ENCODE measurements at places on chromosomes 1 and 21.

DNA sequence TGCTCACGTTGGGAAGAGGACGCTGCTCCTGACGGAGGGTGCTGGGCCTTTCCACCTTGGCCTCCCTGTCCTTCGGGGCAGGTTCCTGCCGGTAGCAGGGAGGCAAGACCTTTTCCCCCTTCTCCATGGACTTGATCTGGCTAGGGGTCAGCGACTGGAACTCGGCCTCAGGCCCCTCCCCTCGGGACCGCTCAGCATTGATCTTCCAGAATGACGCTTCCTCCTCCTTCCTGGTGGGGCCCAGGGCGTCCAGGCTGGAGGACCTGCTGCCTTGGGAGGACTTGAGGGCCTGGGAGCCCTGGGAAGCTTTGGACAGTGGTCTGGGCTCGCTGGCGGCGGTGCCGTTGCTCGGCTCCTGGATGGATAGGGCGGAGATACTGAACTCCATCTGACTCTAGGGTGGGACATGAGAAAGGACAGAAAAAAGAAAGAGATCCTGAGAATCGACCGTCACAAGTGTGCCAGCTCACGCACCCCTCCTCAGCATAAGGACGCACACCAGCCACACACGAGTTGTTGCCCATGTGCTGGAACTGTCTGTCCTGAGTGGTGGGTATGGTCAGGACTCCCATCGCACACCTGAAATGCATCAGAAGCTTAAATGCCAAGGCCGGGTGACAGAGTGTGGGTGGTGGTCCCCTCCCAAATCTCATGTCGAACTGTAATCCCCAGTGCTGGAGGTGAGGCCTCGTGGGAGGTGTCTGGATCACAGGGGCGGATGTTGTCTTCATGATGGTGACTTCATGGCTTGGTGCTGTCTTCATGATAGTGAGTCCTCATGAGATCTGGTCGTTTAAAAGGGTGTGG lies 24.6 kb downstream of the C1orf198 start:
- DNase-seq: no peak

- no peak for DNase-seq
Observed at GRCh38 chr1:57860931-57861565, 437.2 kb upstream of the DAB1 start.

DNA sequence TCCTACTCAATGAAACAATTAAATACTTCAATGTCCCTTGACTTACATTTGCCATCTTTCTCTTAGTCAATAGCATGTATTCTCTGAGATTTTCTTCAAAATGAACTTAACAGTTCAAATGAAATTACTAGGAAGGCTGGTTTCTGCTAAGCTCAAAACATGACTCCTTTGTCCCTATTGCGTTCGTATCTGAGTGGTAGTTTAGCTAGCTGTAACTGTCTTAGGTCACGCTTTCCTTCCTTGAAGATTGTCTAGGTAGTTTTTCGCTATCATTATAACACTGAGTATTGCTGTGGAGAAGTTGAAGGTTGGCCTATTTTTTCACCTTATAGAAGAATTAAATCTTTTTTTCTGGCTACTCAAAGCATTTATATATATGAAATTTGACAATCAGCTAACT lies 1535.2 kb downstream of the PLA2G4A start:
- DNase-seq: no peak

DNA sequence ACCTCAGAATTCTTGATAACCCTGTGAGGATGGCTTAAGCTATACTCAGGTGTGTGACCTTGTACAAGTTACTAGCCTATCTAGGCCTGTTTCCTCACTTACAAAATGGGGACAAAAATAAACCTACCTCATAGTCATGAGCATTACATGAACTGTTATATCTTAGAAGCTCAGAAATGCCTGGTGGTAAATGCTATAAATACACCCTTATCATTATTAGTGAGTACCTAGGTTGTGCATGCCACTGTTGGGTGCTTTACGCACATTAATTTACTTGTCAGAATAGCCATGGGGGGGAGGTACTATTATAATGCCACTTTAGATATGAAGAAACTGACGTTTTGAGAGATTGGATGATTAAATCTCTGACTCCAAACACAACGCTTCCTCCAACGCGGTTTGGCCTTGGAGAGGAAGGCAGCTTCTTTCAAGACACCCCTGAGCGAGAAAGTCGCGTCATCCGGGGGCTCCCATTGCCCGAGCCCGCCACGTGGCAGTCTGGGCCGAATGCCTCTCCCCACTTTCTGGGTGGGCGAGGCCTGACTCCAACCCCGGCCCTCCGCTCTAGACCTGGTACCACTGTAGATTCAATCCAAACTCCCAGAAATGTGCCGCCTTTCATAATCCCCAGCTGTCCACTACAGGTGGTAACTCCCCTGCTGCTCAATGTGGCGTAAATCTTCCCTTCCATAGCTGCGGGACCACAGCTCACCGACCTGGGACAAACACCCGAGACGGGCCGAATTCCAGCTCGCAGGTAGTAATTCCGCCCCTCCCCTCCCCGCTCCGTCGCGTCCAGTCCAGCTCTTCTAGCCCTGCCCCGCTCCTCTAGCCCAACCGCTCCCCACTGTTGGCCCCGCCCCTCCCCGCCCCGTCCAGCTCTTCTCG lies 771 bp upstream of the RAD54L start:
- DNase-seq: no peak

- DNase-seq: no peak
Observed at GRCh38 chr1:201713086-201713810, 115.7 kb upstream of the IPO9 start.

GRCh38 chr1:214698559-214698958 lies 95.6 kb downstream of the CENPF start:
- DNase-seq: no peak

DNA sequence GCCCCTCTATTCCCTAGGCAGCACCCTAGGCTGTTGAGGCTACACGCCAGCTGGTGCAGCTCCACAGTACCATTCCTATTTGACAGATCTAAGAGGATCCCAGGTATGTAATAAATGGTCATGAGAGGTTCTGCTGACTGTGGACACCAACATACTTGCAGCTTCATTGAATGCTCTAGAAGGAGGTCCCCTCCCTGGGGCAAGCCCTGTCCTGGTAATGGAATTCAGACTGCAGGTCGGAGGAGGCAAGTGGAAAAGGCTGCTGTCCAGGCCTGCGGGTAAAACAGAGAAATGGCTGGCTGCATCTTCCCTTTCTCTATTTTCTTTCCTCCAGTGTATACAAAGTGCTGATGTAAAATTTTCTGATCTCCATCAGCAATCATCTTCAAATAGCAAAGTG lies 66.1 kb upstream of the ZNF648 start:
- no peak for DNase-seq

DNA sequence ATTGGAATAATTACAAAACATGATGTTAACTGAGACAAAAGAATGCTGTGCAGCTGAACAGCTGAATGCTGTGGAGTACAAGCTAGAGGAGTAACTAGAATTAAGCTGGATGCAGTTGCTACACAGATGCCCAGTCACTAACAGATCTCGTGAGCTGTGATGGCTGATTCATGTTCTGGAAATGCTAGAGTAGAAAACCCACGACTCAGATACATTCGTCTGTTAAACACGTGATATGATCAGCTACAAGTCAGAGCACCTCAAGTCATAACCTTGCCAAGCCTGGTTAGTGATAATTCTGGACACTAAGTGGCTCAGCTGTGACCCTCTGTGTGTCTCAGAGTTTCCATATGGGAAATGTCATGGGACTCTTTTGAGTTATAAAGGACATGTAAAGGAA lies 89.7 kb upstream of the ESRRG start:
- DNase-seq: no peak

DNA sequence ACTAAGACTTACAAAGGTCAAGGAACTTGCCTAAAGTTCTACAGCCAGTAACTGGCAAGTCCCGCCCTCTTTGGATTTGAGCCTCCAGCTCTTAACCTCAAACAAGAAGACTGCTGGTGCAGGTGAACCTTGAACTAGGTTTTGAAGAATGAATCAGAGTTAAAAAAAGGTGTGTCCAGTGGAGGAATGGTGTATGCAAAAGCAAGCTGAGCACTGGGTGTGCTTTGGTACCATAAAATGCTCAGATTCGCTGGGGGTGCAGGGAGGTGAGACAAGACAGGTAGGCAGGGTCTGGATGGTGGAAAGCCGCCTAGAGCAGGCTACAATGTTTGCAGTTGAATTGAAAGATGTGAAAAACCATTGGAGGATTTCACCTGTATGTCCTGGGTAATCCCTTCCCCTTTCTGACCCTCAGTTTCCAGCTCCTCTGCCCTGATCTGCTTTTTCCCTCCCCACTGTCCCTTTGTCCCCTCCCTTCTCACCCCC lies 39.8 kb downstream of the FOXD2 start:
- no peak for DNase-seq

DNA sequence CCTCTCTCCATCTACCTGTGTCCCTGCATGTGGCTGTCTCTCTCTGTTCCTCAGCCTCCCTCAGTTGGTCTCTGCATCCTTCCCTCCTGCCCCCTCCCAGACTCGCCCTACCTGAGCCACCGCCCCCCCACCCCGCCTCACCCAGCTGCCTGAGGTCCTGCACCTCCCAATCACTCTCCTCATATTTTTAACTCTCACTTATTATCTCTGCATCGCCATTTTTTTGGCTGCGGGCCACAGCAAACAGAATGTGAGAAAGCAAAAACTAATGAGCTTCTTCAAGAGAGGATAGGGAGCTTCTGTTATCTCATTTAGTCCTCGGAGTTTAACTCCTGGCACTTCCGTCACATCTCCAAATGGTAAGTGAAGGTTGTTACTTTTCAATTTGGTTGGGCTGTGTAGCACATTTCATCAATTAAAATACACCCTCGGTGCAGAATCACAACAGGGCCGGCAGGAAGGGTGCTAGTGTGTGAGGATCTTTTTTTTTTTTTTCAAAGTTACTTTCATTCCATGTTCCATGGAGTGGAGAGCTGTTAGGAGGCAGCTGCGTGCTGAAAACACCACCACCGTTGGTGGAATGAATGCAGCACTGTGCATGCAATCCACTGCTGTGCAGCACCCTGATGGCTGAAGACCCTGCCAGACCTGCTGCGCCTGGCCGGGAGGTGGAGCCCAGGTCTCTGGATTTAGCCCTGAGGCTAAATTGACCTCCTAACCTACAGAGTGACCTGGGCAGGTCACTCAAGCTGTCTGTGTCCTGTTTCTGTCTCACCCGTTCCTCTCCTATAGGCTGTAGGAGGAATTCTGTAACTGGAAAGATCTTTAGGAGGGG lies 157.2 kb upstream of the NFIA start:
- DNase-seq: no peak

GRCh38 chr1:162475539-162476185 lies 22.0 kb upstream of the UHMK1 start:
- no peak for DNase-seq

DNA sequence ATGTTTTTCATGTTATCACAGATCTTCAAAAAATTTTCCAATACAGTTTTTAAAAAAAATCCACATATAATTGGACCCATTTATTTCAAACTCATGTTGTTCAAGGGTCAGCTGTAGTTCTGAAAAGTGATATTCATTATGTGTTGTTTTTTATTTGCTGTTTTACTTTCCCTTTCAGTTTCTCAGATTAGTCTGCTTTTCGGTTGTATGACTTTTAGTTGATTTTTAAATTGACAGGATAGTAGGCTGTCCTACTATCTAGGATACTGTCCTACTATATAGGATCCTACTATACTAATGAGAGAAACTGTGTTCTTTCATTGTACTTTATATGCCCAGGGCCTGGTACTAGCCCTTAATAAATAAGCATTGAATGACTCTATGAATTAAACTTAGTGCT lies 33.6 kb upstream of the GPR52 start:
- no peak for DNase-seq

GRCh38 chr21:33801424-33802405 lies 113.9 kb downstream of the ATP5PO start:
- DNase-seq: no peak

DNA sequence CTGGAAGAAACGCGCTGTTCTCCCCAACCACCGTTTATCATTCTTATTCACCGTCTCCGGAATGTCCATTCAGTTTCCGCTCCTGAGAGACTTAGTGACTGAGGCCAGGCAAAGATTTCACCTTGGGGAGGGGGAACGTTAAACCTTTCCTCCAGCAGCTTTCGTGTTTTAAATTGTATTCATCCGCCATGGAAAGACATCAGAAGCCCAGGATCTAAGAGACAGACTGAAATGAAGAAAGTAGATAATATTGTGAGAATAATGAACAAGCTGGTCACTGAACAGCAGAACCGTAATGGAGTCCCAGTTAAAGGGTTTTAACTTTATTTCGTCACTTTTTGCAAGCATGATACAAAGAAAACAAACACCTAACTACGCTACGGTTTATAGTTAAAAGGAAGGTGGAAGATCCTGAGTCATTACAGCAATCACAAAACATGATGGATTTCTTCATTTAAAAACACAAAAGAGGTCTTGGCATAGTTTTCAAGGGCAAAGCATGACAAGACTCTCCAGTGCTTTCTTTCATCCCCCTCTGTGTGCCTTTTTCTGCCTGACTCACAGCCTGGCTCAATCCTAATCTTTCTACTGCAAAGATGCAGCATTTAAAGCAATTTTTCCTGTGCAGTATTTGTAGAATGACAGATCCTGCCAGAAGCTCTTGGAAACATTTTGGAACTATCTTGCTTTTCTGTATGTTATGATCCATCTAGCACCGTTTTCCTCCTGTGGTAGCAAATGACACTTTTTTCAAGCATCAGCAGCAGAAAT lies 722 bp upstream of the SLC19A2 start:
- DNase-seq: no peak

GRCh38 chr1:211625040-211625439 lies 46.1 kb upstream of the SLC30A1 start:
- DNase-seq: peak; percentile 4

DNA sequence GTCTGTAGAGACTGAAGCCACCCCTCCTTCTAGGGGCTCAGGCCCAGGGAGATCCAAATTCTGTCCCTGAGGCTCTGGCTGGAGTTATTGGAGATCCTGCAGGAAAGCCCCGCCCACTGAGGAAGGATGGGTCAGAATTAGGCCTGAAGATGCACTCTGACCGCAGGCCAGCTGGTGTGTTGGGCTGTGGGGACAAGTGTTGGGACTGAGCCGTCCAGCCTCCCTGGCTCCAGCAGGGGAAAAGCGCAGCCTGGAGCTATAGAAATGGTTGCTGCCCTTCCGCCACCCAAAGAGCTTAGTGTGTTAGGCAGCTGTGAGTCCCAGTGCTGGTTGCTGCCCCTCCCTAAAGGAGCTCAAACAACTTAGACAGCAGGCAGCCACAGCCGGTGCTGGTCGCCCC lies 33.0 kb upstream of the PRRX1 start:
- no peak for DNase-seq

DNA sequence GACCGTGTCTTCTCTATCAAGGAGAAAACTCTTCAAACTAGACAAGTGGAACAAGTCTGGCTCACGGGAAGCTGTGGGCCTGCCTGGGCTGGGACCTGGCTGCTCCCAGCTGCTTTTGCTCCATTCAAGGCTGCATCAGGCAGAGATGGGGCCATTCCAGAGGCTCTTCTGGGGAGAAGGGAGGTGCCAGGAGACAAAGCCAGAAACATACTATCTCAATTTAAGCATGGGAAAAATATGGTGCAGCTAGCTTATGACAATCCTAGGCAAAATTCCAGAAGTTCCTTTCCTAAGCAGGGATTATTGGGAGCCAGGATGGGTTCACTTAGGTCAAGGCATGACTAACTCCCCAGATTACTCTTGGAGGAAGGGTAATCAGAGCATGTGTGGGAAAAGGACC lies 90.8 kb upstream of the SLC2A1 start:
- no peak for DNase-seq
